ENCODE measurements at places on chromosomes 2 and 18.

GRCh38 chr2:208300847-208301618 lies 35.0 kb downstream of the PIKFYVE start:
- no peak for DNase-seq

DNA sequence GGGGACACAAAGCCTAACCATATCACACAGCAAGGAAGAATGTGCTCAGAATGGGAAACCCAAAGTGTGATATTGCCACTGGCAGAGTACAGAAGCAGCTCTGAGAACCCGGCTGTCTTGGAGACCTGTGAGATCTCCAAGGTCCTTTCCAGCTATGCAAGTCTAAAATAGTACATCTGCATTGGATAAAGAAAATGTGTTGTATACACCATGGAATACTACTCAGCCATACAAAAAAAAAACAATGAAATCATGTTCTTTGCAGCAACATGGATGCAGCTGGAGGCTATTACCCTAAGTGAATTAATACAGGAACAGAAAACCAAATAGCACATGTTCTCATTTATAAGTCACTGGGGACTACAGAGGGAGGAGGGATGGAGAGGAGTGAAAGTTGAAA lies 36.5 kb upstream of the RFX8 start:
- DNase-seq: no peak

DNA sequence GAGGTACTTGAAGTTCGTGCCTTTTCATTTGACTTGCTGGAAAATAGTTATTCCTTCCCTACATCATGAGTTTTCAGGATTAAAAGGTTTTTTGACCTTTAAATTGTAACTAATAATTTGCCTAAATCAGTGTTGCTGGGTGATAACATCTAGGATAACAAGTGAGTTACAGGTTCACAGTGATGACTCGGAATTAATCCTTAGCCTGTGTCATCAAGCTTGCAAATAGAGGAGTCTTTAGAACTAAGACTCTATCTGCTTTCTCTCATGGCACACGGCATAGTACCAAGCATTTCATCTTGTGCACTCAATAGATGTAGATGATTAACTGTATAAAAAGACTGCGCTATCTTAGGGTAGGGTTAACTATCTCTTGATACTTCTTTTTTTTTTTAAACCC lies 79.5 kb downstream of the CAMKMT start:
- no peak for DNase-seq

DNA sequence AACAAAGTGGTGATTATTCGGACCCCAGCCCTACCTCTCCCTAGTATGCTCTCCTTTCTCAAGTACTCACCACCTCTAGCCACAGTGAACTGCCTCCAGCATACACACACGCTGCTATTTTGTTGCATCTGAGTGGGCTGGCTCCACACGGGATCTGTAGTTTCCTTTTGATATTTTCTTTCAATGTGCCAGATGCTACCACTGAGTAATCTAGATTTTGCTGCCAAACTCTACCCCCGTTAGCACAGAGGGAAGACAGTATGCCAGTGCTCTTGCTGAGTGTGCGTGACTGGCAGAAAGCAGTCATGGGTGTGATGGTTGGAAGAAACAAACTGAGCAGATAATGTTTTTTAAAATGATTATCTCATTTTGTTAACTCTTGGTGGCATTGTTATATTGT lies 11.6 kb downstream of the CFLAR start:
- no peak for DNase-seq

- DNase-seq: no peak
Observed at GRCh38 chr2:238565031-238565430, 138.3 kb downstream of the ASB1 start.

- no peak for DNase-seq
Observed at GRCh38 chr2:42060718-42061619, 13.1 kb downstream of the PKDCC start.

DNA sequence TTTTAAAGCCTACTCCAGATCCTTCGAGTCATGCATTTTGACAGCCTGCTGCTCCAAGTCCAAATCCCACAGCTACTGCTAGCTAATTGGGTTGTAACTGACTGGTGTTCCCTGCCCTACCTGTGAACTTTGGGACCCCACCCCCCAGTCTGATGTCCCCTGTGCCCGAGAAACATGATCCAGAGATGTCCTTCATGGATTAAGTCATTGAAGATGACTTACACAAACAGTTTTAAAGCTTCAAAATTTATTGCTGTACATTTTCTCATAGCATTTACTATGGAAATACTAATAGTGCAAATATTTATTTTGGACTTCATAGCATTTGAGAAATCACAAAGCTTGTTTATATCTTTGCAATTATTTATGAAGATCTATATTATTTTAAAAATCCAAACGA lies 73.1 kb downstream of the MBD2 start:
- no peak for DNase-seq

GRCh38 chr18:5106730-5107129 lies 90.3 kb downstream of the AKAIN1 start:
- no peak for DNase-seq

GRCh38 chr18:57210716-57211411 lies 64.0 kb downstream of the BOD1L2 start:
- DNase-seq: no peak

All from HEK293T (cell line).